Astrocyte of the spinal cord (primary cell): ENCODE measurements at places on chromosomes 1 and 21.
A peak's percentile ranks its signal among the peaks of the same experiment; 100 is the strongest.

DNA sequence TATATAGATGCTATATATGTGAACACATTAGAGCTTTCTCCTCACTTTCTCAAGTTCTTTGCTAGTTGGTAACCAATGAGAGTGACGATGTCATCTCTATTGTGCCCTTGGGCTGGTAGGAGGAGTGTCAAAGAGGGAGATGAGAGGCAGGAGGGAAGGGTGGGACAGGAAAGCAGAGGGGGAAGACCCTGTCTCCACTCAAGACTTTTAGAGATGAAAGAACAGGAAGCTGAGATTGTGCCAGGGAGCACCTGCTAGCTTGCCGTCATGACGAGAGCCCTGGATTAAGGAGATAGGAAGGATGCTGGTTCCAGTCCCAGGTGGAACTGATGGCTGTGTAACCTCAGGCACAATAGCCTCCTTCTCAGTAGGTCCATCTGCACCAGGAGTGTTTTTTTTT is 16.7 kb downstream of the CNR2 start:
- no peak for DNase-seq

DNA sequence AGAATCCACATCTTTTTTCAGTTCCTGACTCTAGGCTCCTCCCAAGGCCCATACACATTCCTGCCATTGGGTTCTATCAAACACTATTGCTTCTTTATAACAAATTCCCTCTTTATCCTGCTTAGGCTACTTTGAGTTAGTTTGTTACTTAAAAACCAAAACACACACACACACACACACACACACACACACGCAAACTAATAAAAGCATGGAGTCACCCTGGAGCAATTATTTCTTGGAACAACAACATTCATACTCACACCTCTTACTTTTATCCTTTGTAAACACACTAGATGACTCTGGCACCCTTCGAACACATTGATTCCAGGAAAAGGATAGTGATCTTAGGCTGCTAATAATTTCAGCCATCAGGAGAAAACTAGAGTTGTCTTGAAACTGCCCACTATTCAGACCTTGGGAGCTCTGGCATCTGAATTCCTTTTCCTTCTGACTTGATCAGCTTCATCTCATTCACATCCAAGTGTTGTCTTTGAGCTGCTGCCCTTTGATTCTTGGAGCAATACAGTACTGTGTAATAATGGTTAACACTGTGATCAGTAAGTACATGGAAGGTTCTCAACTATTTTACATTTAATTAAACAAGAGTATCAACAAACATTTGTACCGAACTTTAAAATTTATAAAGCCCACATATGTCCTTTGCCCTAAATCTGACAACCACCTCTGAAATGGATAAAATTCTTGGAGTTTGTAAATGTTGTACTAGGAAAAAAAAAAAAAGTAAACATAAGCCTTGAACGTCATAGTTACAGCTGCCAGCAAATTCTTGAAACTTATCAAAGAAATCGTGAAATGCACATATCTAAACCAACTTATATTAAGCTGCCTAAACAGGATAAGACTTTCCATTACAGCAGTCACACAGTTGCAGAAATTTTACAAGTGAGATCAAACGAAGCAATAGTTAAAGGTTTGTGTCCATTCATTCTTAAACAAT is 2.8 kb upstream of the SEC22B start:
- peak; percentile 82 for DNase-seq

- DNase-seq, result no peak
Observed at GRCh38 chr21:45739218-45740087, 95.9 kb downstream of the PCBP3 start.

DNA sequence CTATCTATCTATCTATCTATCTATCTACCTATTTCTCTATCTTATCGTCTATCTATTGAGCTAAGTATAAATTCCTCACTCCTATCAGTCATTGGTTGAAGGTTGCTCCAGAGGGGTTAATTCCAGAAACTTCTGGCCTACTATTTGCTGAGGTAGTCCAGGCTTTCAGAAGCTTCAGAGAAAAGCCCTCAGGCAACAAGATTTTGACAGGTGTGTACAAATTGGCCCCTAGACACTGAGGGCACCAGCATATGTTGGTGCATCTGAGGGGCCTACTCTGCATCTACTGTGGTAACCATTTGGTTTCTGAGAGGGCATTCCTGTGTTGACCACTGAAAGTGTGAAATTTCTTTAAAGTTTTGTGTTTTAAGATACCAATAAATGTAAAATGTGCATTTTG is 265.2 kb upstream of the B3GALT2 start:
- no peak for DNase-seq

- DNase-seq, result peak; percentile 64
Observed at GRCh38 chr1:97252076-97252475, 530.5 kb downstream of the PTBP2 start.

GRCh38 chr1:204065986-204066300 is 7.0 kb upstream of the SOX13 start:
- no peak for DNase-seq

GRCh38 chr1:57296726-57297250 is 127.1 kb downstream of the DAB1 start:
- DNase-seq, result no peak

- no peak for DNase-seq
Observed at GRCh38 chr1:73887412-73887811, 310.6 kb downstream of the LRRIQ3 start.

DNA sequence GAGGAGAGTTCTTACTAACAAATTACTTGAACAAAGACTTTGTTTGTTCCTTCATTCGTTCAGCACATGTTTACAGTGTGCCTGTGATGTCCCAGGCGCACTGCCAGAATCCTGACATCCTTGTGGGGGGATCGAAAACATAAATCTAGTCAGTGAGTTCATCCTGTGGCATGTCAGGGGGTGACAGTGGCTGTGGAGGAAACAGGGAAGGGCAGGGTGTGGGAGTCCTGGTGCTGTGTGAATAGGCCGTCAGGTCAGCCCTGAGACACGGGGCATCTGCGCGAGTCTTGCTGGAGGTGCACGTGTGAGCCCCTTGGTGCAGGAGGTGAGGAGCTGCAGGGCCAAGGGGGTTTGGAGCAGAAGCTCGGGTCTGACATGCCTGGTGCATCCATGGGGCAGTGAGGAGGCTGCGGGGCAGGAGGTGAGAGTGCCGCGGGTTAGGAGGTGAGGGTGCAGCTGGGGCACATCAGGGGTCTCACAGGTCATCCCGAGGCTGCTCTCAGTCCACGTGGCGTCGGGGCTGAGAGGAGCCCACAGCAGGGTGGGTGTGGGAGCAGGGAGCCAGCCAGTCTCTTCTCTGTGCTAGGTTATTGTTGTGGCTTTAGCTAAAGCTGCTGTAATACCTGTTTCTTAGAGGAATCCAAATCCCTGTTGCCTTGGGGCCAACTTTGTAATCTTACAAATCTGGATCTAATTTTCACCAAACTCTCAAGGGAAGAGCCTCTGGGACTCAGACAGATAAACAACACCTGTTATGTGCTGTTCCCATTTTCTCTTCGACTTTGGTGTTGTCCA is 93.4 kb downstream of the PCBP3 start:
- no peak for DNase-seq

DNA sequence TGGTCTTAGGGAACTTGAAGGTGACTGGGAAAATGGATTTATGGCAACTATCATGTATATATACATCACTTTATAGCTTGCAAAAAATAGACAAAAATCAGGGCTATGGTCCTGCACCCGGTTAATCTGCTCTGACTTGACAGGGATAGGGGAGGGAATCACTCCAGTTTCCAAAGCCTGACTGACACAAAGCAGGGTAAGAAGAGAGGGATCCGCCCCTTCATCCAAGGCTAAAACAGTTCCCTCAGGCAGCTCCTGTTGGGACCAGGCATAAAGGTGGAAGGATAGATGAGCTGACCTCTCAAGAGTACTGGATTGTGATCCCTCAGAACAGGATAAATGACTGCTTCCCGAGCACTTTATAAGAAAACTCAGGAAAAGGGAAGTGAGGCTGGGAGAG is 1.4 kb downstream of the PBXIP1 start:
- no peak for DNase-seq

- DNase-seq, result peak; percentile 45
Observed at GRCh38 chr1:225427235-225428067, at the start of gene LBR. Gene LBR, minus strand, starts transcription at chr1:225428038. Its CDS starts 3,963 bp downstream, at chr1:225424075.

DNA sequence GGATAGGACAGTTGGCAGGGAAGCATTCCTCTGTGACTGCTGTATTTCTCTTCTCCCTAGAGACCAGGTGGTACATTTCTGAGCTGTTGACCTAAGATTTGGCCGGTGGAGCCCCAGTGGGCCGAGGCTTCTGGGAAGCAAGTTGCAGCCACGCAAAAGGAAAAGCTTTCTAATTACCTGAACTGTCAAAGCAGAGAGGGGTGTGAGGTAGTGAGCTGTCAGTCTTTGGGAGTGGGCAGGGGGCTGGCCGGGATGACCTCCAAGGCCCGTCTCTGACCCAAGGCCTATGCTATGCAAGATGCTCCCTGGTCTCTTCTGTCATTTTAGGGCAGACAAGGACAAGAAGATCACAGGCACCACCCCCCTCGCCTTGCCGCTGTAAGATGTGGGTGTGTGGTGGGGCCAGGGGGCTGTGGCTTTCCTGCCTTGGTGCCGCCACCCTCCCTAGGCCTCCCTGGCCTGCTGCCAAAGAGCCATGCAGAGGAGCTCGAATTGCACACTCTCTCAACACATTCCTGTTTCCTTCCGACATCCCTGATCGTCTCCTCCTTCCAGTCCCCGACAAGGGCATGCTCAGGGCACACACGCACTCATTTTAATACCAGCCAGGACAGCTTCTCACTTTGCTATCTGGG is 7.7 kb downstream of the PADI1 start:
- DNase-seq, result peak; percentile 75

DNA sequence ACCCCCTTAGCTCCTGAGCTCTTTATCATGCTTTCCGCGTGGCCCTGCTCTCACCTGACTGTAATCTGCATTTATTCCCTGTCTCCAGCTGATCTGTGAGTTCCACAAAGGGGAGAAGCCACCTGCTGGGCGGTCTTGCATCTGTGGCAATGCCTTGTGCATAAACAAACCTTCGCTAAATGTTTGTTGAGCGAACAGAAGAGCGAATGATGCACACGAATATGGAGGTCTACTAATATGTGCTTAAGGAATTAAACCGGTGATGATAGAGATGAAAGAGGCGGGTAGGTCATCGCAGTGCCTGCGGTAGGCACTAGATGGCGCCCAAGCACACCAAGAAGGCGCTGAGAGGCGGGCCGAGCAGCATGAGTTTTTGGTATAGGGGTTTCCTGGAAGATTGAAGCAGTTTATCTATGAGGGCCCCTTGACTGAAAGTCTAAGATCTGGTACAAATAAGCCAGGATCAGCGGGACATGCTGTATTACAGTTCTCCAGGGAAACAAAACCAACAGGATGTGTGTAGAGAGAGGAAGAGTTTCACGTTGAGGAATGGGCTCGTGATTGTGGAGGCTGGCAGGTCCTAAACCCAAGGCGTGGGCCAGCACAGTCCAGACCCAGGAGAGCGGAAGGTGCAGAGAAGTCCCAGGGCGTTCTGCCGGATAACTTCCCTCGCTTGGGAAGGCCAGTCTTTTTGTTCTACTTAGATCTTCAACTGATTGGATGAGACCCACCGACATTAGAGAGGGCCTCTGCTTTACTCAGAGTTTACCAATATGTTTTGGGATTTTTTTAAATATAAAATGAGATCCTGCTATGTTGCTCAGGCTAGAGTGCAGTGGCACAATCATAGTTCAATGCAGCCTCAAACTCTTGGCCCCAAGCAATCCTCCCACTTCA is 34.7 kb downstream of the TOMM20 start:
- peak; percentile 72 for DNase-seq

- peak; percentile 36 for DNase-seq
Observed at GRCh38 chr1:248852481-248853405, 6.1 kb downstream of the ZNF692 start.

DNA sequence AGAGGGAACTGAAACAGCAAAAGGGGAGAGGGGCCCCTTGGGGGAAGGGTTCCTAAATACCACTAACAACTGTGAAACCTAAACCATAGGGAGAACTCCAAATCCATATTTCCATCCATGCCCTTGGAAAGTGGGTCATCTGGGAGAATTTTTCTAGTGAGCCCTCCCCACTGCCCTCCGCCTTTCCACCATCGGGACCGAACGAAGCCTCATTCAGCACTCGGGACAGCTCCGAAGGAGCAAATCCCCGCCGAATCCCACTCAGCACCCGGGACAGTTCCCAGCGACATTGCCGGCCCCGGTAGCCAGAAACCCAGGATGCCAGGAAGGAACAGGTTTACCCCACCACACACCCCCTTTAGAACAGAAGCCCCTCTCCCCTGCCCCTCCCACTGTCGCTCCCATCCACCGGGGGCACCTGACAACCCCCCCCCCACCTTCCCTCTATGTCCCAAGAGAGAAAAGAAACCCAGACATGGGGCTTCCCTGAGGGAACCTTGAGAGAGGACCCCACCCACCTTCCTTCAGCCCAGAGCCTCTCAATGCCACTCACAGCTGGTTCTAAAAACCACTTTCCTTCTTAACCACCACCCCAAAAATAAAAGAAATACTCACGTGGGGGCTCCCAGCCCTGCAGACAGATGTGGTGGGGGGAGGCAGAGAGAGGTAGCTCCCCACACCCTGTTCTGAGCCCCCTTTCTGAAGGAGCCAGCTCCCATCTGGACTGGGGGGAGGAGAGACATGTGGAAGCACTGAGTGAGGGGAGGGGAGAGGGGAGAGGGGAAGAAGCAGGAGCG is 4.5 kb downstream of the DLGAP3 start:
- DNase-seq, result peak; percentile 52

DNA sequence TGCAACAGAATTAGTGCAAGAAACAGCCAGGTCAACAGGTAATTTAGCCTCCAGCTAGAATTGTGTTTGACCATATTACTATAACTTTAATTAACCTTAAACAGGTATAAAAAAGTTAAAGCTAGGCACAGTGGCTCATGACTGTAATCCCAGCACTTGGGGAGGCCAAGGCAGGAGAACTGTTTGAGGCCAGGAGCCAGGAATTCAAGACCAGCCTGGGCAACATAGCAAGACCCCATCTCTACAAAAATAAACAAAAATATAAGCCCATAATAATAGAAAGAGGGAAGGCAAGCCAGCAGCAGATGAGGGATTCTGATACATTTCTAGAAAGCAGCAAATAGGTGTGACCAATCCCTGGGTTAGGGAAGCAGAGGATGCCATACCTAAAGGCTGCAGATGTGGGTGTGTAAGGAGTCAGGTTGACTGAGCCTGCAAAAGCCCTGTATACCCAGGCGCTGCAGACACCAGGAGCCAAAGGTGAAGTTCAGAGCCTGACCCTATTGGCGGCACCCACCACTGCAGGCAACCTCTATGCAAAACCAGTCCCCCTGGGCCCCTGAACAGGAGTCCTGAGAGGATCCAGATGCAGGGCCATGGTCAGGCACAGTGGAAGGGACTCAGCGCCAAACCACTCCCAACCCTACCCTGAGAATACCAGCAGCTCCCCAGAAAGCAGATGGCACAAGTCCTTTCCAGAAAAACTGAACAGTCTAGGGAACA is 19.3 kb upstream of the LSS start:
- no peak for DNase-seq
